Iris pigment epithelial cell (primary cell): ENCODE measurements at places on chromosomes 7 and 10.

DNA sequence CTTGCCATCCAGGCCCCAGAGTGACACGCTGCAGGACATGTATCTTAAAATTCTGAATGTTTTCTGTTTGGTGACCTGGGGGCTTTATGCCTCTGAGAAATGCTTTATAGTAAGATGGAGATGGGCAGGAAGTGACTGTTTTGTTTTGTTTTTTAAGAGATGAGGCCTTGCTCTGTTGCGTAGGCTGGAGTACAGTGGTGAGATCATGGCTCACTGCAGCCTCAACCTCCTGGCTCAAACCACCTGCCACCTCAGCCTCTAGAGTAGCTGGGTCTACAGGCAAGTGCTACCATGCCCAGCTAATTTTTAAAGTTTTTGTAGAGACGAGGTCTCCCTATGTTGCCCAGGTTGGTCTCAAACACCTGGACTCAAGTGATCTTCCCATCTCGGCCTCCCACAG, 20.6 kb downstream of the ZNF777 start:
- DNase-seq, result peak; percentile 42

- DNase-seq, result no peak
Measured at GRCh38 chr7:80206763-80207162, 72.1 kb downstream of the GNAI1 start.

GRCh38 chr10:72106154-72106849, 18.0 kb upstream of the SPOCK2 start:
- no peak for DNase-seq

GRCh38 chr10:59064759-59065539, 111.5 kb upstream of the PHYHIPL start:
- no peak for DNase-seq

GRCh38 chr7:137354396-137354795, 10.9 kb upstream of the PTN start:
- DNase-seq, result peak; percentile 48

- DNase-seq, result no peak
Measured at GRCh38 chr10:23472181-23472580, 33.3 kb downstream of the OTUD1 start.

GRCh38 chr10:118812393-118812740, 57.6 kb upstream of the CACUL1 start:
- no peak for DNase-seq

- no peak for DNase-seq
Measured at GRCh38 chr10:85222300-85222699, 893.9 kb downstream of the CCSER2 start.

DNA sequence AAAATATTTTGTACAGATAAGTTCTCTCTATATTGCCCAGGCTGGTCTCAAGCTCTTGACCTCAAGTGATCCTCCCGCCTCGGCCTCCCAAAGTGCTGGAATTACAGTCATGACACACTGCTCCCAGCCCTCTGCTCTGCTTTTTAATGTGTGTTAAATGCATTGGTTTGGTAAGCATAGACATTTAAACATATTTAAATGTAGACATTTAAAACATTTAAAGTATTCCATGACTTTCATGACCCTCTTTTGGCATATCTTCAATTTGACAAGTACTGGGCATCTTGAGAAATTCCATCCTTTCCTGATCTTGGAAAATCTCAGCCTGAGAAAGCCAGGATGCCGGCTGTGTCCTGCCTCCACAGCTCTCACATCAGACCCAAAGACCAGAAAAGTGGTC, 5.2 kb upstream of the SAR1A start:
- no peak for DNase-seq

DNA sequence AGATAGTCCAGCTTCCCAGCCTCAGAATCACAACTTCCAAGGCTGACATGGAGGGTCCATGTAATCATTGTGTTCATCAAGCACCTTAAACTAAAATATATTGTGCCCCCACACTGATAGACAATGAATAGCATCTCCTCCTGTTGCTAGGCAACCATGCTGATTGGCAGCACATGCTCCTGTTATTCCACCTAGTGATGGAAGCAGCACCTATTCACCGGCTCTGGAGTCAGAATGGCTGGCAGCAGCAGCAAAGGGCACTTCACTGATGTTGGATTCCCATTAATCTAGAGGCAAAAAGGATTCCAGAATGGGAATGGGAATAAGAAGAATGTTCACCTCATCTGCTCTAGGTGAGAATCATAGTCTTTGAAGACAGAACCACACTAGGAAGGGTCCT, 55.0 kb downstream of the RELN start:
- DNase-seq, result no peak

DNA sequence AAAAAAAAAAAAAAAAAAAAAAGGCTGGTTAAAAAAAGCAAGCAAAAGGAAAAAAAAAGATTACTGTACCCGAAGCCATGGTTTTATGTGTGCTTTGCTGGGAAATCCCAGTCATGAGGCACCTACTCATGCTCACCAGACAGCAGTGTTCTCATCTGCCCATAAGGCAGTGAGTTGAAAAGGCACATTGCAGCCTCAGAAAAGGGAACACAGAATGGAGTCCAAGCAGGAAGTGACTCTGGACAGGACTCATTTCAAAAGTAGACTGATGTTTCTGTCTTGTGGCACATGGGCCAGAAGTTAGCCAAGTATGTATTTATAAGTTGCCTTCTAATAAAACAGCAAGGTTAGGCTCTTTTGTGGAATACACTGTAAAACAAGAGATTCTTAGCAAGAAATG, 40.2 kb downstream of the PDSS1 start:
- DNase-seq, result peak; percentile 58
